ENCODE measurements at places on chromosomes 1 and 21. TPM values are rescaled to one million over a fixed set of nuclear protein-coding genes. Genes with fewer than 3 reads are reported as not detected.

The TRAF5 gene
- 7.2 TPM for total RNA-seq

The CELF3 gene
- total RNA-seq, result not detected

The AMY1B gene
- not detected for total RNA-seq

The HES3 gene
- total RNA-seq, result not detected

The AMY2A gene
- total RNA-seq, result not detected

Measured in A549 treated with CpdA at 1 μM for 4 hours (cell line).